ENCODE measurements at places on chromosomes 3 and 15. TPM values are rescaled to one million over a fixed set of nuclear protein-coding genes. Genes with fewer than 3 reads are reported as not detected.

- peaks cover under 1% of the 10 kb centered on the region for H3K36me3 ChIP-seq
- no peak overlapping the region for H3K27ac ChIP-seq
- DNase-seq, result no peak
- no peak overlapping the region for H3K4me3 ChIP-seq
Observed at GRCh38 chr15:57015897-57016296, 97.5 kb downstream of the TCF12 start.

DNA sequence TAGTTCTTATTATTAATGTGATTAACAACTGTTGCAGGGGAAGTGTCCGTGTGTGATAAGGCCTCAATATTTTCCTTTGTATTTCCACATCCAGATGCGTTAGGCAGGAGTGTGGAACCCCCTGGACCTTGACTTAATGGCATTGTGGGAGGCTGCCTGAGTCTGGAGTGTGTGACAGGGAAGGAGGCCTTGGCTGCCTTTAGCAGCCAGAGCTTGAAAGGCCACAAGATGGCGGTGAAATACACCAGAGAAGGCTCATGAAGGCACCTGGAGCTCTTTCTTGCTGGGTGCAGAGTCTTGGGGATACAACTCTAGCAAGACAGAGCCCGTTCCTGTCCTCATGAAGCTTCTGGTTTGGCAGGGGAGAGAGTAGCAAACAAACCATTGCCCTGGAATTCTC, 36.9 kb downstream of the POLR2M start:
- no peak overlapping the region for H3K4me3 ChIP-seq
- H3K4me1 ChIP-seq, result peaks cover 3% of the 10 kb centered on the region

The ZKSCAN7 gene
- 0.79 TPM for total RNA-seq

The STXBP5L gene
- not detected for total RNA-seq

GRCh38 chr3:172692751-172693338, 18.0 kb downstream of the NCEH1 start:
- no peaks in the 10 kb centered on the region for H3K27me3 ChIP-seq
- H3K27ac ChIP-seq, result peak overlapping the region; percentile 32
- H3K4me3 ChIP-seq, result no peak overlapping the region
- peaks cover 8% of the 10 kb centered on the region for H3K4me1 ChIP-seq

DNA sequence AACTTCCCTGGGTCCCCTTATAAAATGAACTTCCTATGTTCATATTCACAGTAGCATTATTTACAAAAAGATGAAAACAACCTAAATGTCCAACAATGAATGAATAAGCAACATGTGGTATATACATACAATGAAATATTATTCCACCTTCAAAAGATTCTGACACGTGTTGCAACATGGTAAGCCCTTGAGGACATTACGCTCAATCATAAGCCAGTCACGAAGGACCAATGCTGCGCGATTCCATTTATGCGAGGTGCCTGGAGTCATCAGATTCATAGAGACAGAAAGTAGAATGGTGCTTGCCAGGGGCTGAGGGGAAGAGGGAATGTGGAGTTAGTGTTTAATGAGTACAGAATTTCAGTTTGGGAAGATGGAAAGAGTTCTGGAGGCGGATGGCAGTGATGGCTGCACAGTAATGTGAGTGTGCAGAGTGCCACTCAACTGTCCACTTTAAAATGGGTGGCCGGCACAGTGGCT, 88.8 kb upstream of the ALDH1A3 start:
- H3K27me3 ChIP-seq, result peaks cover 13% of the 10 kb centered on the region
- no peak overlapping the region for H3K4me3 ChIP-seq
- H3K36me3 ChIP-seq, result no peaks in the 10 kb centered on the region
- no peaks in the 10 kb centered on the region for H3K4me1 ChIP-seq
- peak; percentile 40 for DNase-seq

The CHRNB4 gene
- not detected for total RNA-seq

- peaks cover 2% of the 10 kb centered on the region for H3K27me3 ChIP-seq
- no peaks in the 10 kb centered on the region for H3K4me1 ChIP-seq
- no peak overlapping the region for H3K4me3 ChIP-seq
Observed at GRCh38 chr3:70608434-70608833, 296.0 kb upstream of the MDFIC2 start.

GRCh38 chr3:122351612-122352011, 26.6 kb downstream of the CSTA start:
- H3K27ac ChIP-seq, result no peak overlapping the region
- H3K4me1 ChIP-seq, result peaks cover 3% of the 10 kb centered on the region
- no peaks in the 10 kb centered on the region for H3K27me3 ChIP-seq
- no peak overlapping the region for H3K4me3 ChIP-seq
- no peak for DNase-seq
- peaks cover 2% of the 10 kb centered on the region for H3K36me3 ChIP-seq

GRCh38 chr3:100076731-100077529, 37.4 kb downstream of the FILIP1L start:
- H3K36me3 ChIP-seq, result peaks cover 16% of the 10 kb centered on the region
- H3K27me3 ChIP-seq, result no peaks in the 10 kb centered on the region
- peaks cover 45% of the 10 kb centered on the region for H3K4me1 ChIP-seq

DNA sequence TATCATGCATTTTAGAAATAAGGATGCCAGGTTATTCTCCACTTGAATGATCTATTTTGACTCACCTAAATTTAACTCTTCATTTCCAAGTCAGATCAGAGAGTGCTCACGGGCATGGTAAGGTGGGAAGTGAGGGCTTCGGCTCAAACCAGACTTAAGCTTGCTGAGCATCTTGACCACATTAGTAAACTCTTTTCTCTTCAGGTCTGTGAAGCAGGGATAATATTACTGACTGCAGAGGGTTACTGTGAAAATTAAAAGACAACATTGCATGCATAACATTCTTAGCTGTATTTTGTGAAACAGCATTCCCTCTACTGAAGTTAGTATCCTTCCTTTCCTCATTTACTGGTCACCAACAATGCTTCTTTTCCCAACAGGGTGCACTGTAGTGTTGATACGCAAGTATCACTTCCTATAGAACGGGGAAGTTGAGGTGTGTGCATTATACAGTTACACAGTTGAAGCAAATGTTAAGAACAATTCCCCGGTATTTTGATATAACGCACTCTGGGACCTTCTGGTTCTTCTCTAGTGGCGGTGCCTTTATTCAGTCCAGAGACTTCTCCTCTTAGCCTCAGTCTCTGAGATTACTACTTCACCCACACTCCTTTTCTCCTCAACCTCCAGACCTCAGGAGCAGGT, 74.1 kb upstream of the MNS1 start:
- H3K4me3 ChIP-seq, result no peak overlapping the region
- H3K4me1 ChIP-seq, result peaks cover 8% of the 10 kb centered on the region
- peaks cover 2% of the 10 kb centered on the region for H3K27me3 ChIP-seq
- DNase-seq, result no peak
- no peaks in the 10 kb centered on the region for H3K36me3 ChIP-seq
- no peak overlapping the region for H3K27ac ChIP-seq

GRCh38 chr15:55361048-55361447, 42.0 kb downstream of the PIGB start:
- H3K36me3 ChIP-seq, result peaks cover 18% of the 10 kb centered on the region
- no peak overlapping the region for H3K4me3 ChIP-seq
- DNase-seq, result no peak
- H3K4me1 ChIP-seq, result peaks cover 2% of the 10 kb centered on the region
- no peaks in the 10 kb centered on the region for H3K27me3 ChIP-seq
